EH (cell line): ENCODE measurements at places on chromosomes 4 and X.

- DNase-seq: no peak
Observed at GRCh38 chr4:185830263-185830994, 18.4 kb upstream of the SORBS2 start.

- DNase-seq: no peak
Observed at GRCh38 chr4:12576409-12576808, 907.7 kb downstream of the RAB28 start.

- no peak for DNase-seq
Observed at GRCh38 chrX:53171356-53171755, 53.7 kb downstream of the KDM5C start.

DNA sequence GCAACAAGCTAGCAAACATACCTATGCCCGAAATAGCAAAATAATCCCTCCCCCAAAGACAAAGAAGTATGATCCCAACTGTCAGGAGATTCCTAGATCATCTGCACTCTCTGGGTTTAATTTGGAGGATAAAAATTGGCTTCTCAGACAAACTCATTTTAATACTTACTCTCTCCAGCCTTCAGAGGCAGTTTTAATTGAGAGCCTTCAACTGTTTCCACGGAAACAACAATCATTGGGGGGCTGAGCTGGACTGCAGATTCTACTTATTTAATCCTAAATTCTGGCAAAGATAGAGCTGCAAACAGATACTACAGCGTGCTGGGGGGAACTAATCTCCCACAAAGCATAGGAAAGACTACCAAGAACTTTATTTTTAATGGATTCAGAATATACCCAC, 168.2 kb downstream of the TSPAN5 start:
- no peak for DNase-seq

GRCh38 chr4:10587697-10588096, 96.9 kb downstream of the CLNK start:
- DNase-seq: no peak

DNA sequence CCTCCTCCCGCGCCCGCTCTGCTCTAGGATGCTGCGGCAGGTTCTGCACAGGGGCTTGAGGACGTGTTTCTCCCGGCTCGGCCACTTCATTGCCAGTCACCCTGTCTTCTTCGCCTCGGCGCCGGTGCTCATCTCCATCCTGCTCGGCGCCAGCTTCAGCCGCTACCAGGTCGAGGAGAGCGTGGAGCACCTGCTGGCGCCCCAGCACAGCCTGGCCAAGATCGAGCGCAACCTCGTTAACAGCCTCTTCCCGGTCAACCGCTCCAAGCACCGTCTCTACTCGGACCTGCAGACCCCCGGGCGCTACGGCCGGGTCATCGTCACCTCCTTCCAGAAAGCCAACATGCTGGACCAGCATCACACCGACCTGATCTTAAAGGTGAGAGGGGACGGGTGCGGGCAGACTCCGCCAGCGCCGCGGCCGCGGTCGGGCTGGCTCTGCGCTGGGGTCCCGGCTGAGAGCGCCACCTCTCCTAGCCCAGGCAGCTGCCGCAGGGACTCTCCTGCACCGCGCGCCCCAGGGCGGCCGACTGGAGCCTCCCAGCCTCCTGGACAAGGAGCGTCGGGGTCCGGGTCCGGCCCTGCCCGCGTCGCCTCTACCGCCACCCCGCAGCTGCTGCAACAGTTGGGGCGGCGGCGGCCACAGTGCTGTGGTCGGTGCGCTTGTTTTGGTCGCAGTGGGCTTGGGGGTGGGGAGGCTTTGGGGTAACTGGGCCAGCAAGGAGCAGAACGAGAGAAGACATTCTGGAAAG, at the start of gene PTCHD1:
PTCHD1 (plus strand) TSS at position 2 of the 752 bp plus-strand sequence; CDS start at position 29, 27 bp downstream.
- no peak for DNase-seq

- no peak for DNase-seq
Observed at GRCh38 chr4:188821500-188821899, 682.3 kb downstream of the TRIML1 start.

GRCh38 chr4:2254665-2255500, 7.0 kb downstream of the MXD4 start:
- no peak for DNase-seq

GRCh38 chrX:112851806-112852205, 11.2 kb upstream of the AMOT start:
- no peak for DNase-seq

- no peak for DNase-seq
Observed at GRCh38 chr4:42225286-42225685, 72.8 kb upstream of the BEND4 start.

DNA sequence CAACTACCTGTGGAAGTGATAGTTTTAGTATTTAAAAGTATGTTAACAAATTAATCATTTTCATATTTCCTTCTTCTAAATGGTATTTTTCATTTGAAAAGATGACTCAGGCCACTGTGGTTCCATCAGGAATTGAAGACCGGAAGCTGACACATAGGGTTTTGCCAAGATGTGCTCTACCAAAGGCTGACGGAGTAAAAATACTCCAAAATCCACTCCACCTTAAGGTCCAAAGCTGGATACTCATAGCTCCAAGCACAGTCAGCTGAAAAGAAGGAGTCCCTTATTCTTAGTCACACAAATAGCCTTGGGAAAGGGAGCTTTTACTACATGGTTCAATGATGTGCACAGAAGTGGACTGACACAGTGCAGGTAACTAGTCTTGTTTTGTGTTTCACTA, 472.0 kb downstream of the ARAP2 start:
- no peak for DNase-seq

- peak; percentile 71 for DNase-seq
Observed at GRCh38 chr4:103008875-103009729, 10.4 kb downstream of the SLC9B1 start.

DNA sequence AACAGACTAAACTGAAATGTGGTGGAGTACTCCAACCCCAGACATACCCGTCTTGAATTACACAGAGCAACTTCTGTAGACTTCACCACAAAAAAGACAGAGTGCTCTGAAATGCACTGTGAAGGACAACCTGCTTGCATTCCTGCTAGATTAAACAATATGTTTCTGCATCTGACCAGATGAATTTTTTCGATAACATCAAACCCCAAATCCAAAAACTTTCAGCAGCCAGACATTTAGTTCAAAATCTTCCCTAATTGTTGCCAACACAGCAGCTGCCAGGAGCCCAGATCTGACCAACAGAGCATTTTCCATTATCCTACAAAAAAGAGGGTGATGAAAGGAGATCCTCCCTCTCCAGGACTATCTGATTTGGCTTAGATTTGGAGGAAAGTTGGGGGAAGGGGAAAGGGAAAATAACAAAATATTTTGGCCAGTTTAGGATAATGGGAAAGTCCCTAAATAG, 356.5 kb downstream of the PDGFC start:
- DNase-seq: peak; percentile 95

- DNase-seq: no peak
Observed at GRCh38 chr4:19372390-19372789, 879.3 kb upstream of the SLIT2 start.

GRCh38 chrX:102767287-102767686, 46.7 kb downstream of the GPRASP3 start:
- DNase-seq: no peak

DNA sequence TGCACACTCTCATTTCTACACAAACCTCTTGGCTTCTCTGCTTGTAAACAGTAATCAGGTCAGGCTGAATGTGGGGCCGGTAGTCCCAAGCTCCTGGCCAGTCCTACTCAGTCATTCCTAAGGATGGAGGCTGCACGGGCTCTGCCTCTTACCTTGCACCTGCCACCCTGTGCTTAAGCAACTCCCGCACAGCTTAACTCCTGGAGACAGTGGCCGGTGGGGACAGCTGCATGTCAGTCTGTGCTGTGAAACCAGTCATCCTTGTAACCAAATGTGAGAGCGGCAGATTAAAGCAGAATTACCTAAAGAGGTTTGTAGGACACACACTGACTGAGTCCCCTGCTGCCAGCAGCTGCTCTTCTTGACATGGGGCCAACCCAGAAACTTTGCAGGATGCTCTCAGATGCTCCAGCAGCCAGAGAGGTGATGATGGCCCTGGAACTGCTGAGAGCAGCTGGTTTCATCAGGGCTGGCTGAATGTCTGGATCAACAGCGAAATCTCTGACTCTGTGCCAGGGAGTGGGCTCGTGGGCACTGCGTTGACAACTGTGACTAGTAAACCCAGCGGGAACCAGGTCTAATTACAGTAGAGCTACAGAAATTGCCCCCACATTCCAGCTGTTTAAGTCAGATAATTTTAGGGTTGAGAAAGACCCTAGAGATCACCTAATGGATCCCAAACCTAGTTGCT, 123.7 kb downstream of the ANAPC4 start:
- no peak for DNase-seq

DNA sequence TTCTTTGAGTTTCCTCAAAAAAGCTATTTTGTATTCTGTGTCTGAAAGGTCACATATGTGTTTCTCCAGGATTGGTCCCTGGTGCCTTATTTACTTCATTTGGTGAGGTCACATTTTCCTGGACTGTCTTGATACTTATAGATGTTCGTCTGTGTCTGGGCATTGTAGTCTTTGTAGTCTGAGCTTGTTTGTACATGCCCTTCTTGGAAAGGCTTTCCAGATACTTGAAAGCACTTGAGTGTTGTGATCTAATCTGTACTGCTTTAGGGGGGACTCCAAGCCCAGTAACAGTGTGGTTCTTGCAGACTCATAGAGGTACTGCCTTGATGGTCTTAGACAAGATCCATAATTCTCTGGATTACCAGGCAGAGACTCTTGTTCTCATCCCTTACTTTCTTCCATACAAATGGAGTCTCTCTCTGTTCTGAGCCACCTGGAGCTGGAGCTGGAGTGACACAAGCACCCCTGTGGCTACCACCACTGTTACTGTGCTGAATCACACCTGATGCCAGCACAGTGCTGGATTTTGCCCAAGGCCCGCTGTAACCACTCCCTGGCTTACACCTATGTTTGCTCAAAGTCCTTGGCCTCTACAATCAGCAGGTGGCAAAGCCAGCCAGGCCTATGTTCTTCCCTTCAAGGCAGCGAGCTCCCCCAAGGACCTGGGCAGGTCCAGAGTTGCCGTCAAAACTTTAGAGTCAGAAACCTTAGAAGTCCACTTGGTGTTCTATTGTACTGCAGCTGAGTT, 72.3 kb upstream of the EFHC2 start:
- DNase-seq: no peak

- no peak for DNase-seq
Observed at GRCh38 chrX:148426467-148426866, 74.0 kb upstream of the AFF2 start.

- no peak for DNase-seq
Observed at GRCh38 chr4:25842229-25842845, 20.5 kb downstream of the SEL1L3 start.

- DNase-seq: no peak
Observed at GRCh38 chr4:185092535-185093197, 50.4 kb upstream of the SLC25A4 start.

DNA sequence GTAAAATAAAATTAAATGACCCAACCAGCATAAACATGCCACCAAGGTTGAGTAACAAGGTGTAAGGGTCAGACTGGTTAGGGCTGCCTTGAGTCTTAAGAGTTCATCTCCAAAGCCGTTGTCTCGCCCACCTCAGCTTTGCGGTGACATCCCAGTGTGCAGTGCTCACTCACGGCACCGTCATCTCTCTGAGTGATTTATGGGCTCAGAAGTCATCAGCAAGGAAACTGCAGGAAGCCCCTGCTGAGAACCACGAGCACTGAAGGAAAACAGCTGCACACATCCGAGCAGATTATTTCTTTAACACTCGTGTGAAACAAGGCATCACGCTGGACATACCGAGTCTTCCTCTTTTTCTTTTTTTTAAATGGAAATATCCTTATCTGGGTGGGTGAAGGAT, 411.1 kb downstream of the TRIML1 start:
- DNase-seq: no peak
